Fibroblast of skin of scalp (primary cell): ENCODE measurements at places on chromosomes 7 and 10.

DNA sequence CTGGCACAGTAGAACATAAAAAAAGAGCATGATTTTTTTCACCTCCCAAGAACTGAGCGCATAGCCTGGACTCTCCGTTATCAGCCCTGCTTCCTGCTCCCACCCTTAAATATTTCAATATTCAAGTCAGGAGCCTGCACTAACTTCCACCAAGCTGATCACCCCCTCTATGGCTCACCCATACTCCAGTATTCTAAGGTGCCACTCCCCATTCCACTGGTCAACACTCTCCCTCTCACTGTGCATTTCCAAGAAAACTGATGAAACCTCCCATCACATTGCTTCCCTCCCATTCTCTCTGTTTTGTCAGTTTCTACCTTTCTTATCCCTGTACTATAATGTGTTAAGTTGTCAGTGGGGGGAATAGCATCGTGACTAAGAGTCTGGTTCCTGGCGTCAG is 95.0 kb upstream of the C7orf33 start:
- DNase-seq, result no peak

GRCh38 chr10:119343011-119343601 is 135.7 kb downstream of the GRK5 start:
- no peak for DNase-seq

- DNase-seq, result no peak
These were observed 65.5 kb downstream of the ZRANB1 start for GRCh38 chr10:125007436-125007835.

- no peak for DNase-seq
These were observed 3.9 kb upstream of the GPRIN2 start for GRCh38 chr10:46560381-46560780.

GRCh38 chr7:122350701-122351100 is 46.2 kb upstream of the FEZF1 start:
- no peak for DNase-seq

DNA sequence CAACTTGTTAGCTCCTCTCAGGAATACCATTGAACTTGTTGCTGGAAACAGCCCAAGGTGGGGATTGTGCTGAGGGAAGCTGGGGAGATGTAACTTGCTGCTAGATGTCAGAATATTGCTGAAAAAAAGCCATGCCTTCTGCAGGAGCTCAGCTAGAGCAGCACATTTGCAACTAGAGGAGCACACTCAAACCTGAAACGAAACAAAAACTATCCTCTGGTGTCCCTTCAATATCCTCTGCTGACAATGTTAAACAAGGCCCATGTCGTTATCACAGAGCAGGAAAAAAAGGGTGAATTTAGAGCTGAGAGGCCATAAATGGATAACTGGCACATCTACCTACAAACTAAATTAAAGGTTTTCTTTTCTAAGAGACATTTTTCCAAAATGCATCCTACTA is 53.7 kb upstream of the MACC1 start:
- no peak for DNase-seq

DNA sequence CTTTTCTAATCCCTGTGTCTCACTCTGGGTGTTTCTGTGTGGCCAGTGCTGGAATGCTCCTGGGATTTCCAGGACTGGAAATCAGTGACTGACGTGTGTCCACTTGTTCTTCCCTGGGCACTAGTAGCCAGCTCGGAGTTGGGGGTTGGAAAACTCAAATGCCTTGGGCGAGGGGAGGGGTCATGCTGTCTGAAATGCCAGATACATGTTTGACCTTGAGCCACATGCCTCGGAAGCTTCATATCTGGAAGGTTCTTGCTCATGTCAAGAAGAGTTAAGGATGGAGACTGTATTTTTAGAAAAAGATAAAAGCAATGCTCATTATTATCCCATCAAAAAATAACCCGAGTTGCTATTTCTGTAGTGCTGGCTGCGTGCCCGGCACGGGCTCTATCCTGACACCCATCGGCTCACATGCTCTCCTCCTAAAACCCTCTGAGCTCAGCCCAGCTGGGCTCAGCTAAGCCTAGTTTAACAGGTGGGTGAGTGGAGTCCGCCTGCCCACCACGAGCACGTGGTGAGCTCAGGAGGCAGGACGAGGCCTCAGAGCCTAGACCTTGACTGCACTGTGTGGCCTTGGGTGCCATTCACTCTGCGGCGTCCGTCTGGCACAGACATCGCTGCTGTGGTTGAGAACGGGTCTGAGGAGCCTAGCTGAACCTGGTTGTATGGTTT is 6.4 kb downstream of the DPYSL4 start:
- no peak for DNase-seq

DNA sequence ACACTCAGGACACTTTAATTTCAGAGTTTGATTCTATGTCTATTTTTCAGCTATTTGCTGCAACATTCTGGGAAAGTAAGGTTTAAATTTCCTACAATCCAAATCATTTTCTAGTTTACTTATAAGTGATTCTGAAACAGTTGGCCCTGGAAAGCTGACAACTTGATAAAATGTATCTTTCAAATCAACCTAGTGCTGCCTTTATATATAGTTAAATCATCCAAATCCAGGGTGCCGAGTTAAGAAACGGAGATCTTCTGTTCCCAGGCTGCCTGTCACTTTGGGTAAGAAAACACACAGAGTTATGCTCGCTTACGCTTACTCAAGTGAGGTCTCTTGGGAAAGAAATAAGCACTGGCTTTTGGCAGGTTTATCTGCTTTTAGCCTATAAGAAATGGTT is 175.0 kb downstream of the POU6F2 start:
- no peak for DNase-seq

GRCh38 chr7:5388273-5388901 is 35.2 kb downstream of the TNRC18 start:
- DNase-seq, result no peak

- no peak for DNase-seq
These were observed 387.9 kb downstream of the TCERG1L start for GRCh38 chr10:130923596-130923995.

GRCh38 chr10:48885376-48885775 is 54.3 kb downstream of the LRRC18 start:
- DNase-seq, result peak; percentile 11

GRCh38 chr10:69348816-69349541 is 67.7 kb downstream of the TACR2 start:
- DNase-seq, result peak; percentile 86

DNA sequence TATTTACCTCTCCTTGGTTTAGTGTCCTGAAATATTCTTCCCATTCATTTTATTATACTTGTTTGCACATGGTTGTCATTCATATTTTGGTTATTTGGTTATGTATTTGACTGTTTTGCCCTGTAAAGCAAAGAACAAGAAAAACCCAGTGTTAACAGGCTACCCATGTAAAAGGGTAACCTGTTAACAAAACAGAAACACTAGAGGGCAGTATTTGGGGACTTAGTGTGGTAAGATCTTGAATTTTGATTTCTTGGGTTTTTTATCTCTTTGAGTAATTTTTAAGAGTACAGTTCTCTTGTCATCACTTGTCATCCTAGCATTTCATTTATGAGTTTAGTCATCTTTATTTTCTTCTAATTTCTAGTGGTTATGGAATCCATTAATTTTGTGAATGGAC is 51.3 kb downstream of the POLL start:
- DNase-seq, result peak; percentile 21

DNA sequence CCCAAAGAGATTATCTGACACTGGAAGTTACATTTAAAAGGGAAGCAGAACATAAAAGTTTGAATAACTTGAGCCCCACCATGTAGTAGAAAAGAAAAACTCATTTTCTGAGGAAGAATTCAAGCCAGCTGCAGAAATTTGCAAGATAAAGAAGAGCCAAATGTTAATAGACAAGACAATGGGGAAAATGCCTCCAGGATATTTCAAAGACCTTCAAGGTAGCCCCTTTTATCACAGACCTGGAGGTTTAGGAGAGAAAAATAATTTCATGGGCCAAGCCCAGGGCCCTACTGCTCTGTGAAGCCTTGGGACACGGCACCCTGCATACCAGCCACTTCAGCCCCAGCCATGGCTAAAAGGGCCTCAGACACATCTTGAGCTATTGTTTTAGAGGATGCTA is 18.4 kb upstream of the AKR1C1 start:
- DNase-seq, result no peak

- DNase-seq, result no peak
These were observed 93.1 kb downstream of the BMPER start for GRCh38 chr7:33998476-33998875.

GRCh38 chr10:131088619-131089018 is 222.9 kb downstream of the TCERG1L start:
- DNase-seq, result no peak

- DNase-seq, result no peak
These were observed 24.6 kb upstream of the SGMS1 start for GRCh38 chr10:50648089-50648934.

DNA sequence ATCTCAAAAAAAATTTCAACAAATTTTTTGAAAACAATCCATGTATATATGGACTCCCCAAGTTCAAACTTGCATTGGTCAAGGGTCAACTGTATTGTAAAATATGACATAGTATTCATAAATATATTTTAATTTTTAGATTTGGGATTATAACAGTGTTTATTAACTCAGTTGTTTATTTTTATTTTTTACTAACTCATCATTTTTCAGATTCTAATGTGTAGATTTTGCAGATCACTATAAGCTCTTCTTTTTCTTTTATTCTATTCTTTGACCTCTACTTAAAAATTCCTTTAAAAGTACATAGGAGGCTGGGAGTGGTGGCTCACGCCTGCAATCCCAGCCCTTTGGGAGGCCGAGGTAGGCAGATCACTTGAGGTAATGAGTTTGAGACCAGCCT is 8.7 kb downstream of the MEIG1 start:
- DNase-seq, result no peak

DNA sequence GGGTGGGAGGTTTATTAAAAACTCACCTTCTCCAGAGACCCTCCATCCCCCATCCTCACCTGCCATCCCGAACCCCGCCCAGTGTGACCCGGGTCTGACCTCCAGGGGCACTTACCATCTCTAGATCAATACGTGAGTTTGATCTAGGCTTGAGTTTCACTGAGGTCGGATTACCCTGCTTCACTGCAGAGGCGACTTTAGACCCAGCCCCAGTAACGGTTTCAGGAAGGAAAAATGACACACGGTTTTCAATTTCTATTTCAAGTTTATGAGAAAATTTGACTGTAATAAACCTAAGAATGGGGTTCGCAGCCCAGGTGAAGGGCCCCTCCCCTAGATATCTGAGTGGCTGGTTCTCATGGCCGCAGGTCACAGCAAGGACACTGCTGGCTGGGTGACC is 33.1 kb downstream of the RCC1L start:
- DNase-seq, result no peak

DNA sequence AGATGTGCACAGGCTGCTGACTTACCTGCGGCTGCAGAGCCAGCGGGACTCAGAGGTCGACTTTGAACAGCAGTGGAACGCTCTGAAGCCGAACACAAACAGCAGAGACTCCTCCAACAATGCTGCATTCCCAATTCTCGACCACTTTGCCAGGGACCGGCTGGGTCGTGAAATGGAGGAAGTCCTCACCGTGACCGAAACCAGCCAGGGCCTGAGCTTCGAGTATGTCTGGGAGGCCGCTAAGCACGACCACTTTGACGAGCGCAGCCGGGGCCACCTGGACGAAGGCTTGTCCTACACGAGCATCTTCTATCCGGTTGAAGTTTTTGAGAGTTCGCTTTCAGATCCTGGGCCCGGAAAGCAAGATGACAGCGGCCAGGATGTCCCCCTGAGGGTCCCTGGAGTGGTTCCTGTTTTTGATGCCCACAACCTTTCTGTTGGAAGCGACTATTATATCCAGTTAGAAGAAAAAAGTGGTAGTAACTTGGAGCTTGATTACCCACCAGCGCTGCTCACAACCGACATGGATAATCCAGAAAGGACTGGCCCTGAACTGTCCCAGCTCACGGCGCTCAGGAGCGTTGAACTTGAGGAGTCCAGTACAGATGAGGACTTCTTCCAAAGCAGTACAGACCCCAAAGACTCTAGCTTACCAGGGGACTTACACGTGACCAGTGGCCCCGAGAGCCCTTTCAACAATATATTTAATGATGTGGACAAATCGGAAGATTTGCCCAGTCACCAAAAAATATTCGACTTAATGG is 19.4 kb upstream of the BHLHA15 start:
- DNase-seq, result no peak

GRCh38 chr7:51182636-51183166 is 133.9 kb downstream of the COBL start:
- no peak for DNase-seq

DNA sequence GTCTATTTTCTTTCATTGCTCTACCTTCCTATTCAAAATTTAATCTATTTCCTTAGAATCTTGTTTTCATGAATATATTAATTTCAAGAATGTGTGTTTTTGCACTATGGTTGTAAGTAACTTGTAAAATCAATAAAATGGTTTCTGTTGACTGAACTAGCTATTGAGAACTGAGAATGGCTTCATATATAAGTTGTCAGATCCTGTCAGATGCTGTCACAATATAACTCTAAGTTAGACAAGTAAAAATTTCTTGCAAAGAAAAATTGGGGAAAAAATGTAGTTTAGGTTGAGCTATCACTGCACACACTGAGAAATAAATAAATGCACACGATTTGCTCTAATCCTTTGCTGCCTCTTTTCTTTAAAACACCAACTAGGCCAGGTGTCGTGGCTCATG is 89.8 kb downstream of the RAB11FIP2 start:
- no peak for DNase-seq

DNA sequence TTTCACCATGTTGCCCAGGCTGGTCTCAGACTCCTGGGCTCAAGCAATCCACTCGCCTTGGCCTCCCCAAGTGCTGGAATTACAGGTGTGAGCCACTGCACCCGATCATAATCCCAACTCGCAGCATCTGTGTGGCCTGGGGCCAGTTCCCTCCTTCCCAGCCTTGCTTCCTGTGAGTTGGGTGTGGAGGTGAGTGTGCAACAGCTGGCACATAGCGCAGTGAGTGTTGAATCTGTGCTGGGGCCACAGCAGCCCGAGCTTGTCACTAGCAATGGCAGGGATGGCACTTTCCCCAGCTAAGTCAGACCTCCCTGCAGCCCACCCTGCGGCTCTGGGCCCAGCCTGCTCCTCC is 12.2 kb downstream of the TMEM184A start:
- no peak for DNase-seq

DNA sequence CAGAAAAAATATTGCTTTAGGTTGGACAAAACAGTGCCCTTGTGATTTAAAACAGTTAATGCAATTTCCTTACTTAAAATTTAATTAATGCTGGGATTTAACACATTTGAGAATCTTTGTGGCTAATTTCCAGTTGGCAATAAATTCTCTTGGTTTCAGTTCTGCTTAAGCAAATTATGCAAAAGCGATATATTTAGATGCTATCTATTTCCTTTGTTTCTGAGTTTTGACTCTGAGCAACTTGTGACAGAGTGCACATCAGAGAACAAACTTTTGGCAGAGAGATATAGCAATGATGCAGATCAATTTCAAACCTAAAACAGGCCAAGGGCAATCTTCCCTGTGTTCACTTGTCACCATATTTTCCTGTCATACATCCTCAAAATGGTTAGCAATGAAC is 933.6 kb upstream of the ZWINT start:
- DNase-seq, result no peak

GRCh38 chr10:132929953-132930548 is 12.3 kb downstream of the CFAP46 start:
- DNase-seq, result no peak

GRCh38 chr7:10803720-10804119 is 170.0 kb upstream of the PHF14 start:
- no peak for DNase-seq
